ENCODE measurements at places on chromosomes 1 and 21. TPM values are rescaled to one million over a fixed set of nuclear protein-coding genes. Genes with fewer than 3 reads are reported as not detected.

Gene OLIG1
- total RNA-seq = not detected

Gene SMPDL3B
- 5.5 TPM for total RNA-seq

Gene OR2T11
- not detected for total RNA-seq

Gene FBXO2
- total RNA-seq = 5.0 TPM

Gene TNFRSF9
- not detected for total RNA-seq

Gene CRYBG2
- total RNA-seq = 12.7 TPM

Gene SLC25A34
- 11.3 TPM for total RNA-seq

Gene ANGPTL3
- 3.5 TPM for total RNA-seq

Gene ERICH3
- total RNA-seq = not detected

Gene CYP4A22
- not detected for total RNA-seq

Gene SYPL2
- total RNA-seq = not detected

Gene ARMH1
- total RNA-seq = not detected

Gene EFNA3
- total RNA-seq = not detected

Gene TAL1
- not detected for total RNA-seq

Gene DIRAS3
- total RNA-seq = 5.9 TPM

Gene TNFSF4
- total RNA-seq = not detected

Gene PRMT6
- total RNA-seq = 18.8 TPM

Gene HES3
- not detected for total RNA-seq

Data from stomach (tissue), 19 donors.